ENCODE measurements at places on chromosomes 13 and 19.
A peak's percentile ranks its signal among the peaks of the same experiment; 100 is the strongest.

DNA sequence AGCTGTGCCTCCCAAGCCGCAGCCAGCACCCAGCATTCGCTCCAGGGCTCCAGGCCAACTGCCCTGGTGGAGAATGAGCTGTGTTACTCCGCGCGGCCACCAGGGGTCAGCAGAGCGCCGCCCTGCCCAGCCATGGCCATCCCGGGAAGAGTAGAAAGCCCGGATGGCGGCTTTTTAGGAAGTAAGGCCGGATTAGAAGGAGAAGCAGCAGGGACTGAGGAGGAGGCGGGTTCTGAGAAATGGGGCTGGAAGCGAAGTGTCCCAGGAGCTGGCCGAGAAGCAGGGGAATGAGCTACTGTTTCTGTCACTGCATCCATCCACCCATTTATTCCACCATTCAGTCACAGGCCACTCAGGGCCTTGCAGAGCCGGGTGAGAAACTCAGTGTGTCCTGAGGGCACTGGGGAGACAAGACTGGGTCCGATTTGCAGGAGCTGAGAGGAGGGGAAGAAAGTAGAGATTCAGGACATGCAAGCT, 6.6 kb upstream of the NPAS1 start:
- peak; percentile 79 for DNase-seq

DNA sequence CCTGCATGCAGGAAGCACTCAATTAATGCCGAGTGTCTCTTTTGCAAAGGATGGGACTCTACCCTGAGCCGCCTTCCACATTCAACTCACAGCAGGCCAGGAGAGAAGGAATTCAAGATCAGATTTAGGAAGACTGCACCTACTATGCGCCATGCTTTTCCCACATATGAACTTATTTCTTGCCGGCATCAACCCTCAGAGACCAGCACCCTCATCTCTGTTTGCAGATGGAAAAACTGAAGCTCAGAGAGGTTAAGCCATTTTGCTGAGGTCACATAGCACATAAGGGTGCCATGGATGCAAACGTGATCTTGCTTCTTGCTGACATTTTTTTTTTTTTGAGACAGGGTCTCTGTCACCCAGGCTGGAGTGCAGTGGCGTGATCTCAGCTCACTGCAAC, 14.2 kb upstream of the SEMA6B start:
- DNase-seq, result no peak

DNA sequence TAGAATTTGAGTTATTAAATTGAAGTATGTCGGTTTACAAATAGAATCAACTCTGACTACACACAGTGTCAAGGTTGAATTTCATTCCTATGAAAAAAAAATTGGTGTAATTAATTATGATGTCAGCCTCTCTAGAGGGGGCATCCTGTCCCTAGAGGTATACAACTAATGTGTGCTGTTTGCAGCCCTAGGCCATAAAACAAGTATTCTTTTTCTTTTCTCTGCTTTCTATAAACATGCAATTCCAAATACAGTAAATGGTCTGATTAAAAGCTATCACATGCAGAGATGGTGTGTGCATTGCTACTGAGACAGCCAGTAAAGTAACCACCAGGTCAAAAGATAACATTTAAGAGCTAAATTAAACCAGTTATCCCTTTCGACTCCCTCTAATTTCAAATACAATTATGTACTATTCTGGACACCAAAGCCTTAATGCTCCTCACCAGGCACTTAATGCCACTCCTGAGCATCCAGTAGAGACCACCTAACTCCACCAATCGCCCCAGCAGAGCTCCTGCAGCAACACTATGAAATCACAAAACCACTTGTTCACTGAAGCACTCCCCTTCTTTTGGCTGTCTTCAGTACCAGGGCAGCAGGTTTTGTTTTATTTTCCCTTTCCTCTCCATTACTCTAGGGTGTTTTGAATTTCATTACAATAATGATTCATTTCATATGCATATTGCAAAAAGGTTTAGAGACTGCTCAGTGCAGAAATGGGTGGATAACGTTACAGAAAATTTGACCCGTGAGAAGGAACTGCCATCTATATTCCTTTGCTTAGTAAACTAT, 426.9 kb downstream of the PCDH9 start:
- DNase-seq, result no peak

DNA sequence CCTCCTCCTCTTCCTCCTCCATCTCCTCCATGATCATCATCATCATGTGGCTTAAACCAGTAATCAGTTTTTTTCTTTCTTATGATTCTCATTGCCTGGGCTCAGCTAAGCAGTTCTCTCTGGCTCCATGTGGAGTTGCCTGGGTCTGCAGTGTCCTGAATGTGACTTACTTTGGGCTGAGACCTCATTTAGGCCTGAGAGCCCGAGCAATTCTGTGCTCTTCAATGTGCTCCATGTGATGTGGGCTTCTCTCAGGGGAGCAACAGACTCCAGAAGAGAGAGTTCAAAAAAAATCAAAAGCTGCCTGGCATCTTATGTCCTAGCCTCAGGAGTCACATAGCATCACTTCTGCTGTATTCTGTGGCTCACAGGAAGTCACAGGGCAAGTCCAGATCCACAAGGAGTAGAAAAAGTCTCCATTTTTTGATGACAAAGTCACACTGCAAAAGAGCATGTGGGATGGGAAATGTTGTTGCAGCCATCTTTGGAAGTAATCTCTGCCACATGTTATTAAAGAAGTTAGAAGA, 128.7 kb downstream of the MAB21L1 start:
- DNase-seq, result no peak

DNA sequence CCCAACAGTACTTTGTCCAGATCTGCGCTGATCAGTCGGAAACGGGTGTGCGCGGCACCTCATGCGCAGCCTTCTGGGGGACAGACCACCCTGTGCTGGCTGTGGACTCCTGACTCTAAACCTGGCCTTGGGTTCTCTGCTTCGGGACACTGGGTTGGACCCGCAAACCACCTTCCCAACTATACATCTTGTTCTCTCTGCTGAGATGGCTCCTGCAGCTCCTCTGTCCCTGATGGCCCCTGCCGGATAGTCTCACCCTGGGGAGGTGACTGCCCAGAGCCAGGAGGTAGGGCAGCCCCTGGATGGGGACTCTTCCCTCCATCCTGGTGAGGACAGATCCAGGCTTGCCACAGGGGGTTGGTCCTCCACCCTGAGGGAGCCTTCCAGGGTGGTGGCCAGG, 23.3 kb downstream of the RFX1 start:
- no peak for DNase-seq

DNA sequence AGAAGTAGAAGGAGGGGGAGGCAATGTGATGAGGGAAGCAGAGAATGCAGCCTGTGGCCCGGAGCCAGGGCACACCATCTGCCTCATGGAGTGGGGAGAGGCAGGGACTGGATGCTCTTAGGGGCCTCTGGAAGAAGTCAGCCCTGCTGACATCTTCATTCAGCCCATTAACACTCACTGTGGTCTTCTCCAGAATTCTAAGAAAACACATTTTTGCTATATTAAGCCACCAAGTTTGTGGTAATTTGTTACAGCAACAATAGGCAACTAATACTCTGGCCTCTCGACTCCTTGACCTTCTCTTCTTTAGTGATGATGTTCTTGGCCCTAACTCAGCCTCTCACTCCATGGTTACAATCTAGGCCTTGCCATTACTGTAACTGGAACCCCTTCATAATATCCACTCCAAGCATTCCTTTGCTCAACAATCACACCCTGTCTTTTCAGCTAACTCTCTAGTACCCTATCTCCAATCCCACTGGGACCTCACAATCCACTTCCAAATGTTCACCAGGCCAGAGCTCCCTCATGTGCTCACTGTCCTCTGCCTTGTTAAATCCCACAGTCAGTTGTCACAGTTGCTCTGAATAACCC, 98.5 kb downstream of the MIPEP start:
- no peak for DNase-seq

GRCh38 chr19:54477650-54478049, 4.6 kb upstream of the CDC42EP5 start:
- no peak for DNase-seq

- DNase-seq, result no peak
These were observed 392.1 kb downstream of the DACH1 start for GRCh38 chr13:71474936-71475335.

GRCh38 chr13:33349986-33350826, 64.7 kb upstream of the STARD13 start:
- DNase-seq, result peak; percentile 37

GRCh38 chr13:102675115-102675514, 19.7 kb downstream of the METTL21C start:
- DNase-seq, result no peak

- no peak for DNase-seq
These were observed at the start of gene FFAR1 for GRCh38 chr19:35347171-35347929. Gene FFAR1, plus strand, starts transcription at chr19:35347902. Its CDS starts 3,650 bp downstream, at chr19:35351552.

DNA sequence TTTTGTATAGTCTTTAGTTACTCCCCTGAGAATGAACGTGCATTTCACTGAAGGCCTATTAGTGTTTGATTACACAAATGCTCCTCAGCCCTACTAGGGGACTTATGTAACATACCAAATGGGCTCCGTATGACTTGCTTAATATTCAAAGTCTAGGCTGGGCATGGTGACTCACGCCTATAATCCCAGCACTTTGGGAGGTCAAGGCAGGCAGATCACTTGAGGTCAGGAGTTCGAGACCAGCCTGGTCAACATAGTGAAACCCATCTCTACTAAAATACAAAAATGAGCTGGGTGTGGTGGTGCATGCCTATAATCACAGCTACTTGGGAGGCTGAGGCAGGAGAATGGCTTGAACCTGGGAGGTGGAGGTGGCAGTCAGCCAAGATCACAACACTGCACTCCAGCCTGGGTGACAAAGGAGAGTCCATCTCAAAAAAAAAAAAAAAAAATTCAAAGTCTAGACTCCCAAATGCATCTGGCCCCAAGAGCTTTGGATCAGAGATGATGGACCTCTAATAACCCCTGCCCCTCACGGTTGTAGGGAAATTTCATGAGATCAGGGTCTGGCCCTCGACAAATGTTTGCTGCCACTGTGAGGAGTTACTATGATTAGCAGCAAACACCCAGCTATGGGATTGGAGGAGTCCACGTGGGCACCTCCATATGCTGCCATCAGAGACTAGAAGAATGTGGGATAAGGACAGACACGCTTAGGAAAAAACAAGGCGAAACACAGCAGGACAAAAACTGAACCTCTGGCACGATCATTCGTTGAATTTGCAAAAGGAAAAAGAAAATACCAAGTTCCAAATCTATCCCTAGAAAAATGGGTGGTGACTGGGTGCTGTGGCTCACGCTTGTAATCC, 4.6 kb downstream of the FBXO17 start:
- no peak for DNase-seq

DNA sequence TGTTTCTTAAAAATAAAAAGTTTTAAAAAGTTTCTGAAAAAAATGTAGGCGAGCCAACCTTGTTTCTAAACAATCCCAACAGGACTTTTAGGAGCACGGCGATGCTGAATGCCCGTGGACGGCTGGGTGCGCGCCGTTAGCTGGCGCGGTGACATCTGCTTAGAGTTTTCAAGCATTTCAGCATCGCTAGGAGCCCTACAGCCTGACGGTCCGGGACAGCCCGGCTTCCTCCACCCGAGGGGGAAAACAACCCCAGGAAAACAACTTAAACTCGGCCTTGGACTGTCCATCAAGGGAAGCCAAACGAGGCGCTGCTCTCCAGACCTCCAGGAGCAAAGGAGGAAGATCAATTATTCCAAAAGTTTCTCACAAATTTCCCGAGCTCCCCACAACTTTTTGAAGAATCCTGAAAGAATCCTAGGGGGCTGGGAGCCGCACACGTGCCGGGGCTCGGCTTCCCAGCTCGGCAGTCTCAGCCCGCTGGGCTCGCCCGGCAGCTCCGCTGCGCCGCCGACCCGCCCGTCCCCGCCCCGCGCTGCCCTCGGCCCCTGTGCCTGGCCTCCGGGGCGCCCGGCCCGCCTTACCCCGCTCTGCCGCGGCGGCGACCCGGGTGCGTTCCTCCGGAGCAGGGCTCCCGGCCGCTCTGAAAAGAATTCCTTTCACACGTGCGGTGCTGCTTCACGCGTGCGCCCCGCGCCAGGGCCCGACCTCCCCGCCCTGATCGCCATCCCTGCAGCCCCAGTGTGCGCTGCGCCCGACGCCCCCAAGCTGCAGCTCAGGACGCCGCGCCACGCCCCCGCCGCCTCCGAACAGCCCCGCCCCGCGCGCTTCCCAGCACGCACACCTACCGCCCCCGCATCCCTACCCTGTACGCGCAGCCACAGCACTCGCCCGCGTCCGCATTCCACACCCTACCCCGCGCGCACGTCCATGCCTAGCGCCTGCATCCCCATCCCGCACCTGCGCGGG, at the start of gene GJA3:
TSS of gene GJA3 (minus strand) at position 747 of the 969 bp plus-strand sequence. CDS start 17,764 bp downstream, outside the sequence.
- DNase-seq, result peak; percentile 66

- DNase-seq, result no peak
These were observed 1.4 kb downstream of the EPS8L1 start for GRCh38 chr19:55077106-55077505.

DNA sequence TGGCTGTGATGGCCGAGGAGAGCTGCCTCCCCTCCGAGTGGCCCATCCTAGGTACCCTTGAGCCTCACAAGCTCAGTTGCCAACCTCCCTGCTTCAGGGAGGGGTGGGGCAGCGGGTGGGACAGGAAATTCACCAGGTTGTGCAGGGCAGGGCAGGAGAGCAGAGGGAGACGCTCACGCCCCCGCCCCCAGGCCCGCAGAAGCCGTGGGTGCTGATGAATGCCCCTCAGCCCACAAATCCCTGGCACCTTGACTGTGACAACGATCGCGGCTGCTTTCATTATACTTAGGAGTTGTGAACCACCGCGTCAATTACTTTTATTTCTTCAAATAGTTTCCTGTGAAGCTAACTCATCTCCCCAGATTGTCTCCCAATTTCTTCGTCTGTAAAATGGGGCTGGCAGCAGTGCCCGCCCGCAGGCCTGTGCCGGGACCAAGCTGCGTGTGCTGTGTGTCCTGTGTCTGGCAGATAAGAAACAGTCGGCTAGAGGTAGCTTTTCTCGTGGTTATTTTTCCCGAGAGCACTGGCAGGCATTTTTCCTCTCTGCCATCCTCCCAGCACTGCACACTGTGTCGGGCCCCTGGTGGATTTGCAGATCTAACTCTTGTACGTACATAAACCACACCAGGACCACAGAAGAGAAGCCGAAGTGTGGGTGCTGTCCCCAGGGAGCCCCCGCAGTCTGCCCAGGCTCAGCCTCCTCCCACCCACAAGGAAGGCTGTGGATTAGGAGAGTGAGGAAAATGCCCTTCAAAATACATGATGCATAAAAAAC, 7.9 kb upstream of the RASA3 start:
- no peak for DNase-seq

GRCh38 chr19:35459414-35460082, 11.5 kb downstream of the FFAR2 start:
- DNase-seq, result no peak

- no peak for DNase-seq
These were observed 524.5 kb downstream of the GPC6 start for GRCh38 chr13:93751117-93751516.

- DNase-seq, result no peak
These were observed 397 bp downstream of the SLC44A2 start for GRCh38 chr19:10625762-10626138.

GRCh38 chr19:39385629-39386411, 5.1 kb downstream of the PAF1 start:
- DNase-seq, result no peak
